Natural killer cell treated with Interleukin-12 subunit alpha and Interleukin-12 subunit beta and Interleukin-15 and Interleukin-18, amount 100 ng/mL, for 72 hours (primary cell): ENCODE measurements at places on chromosomes 2 and 18. TPM values are rescaled to one million over a fixed set of nuclear protein-coding genes. Genes with fewer than 3 reads are reported as not detected.
A peak's percentile ranks its signal among the peaks of the same experiment; 100 is the strongest.

Gene SLC30A3
- total RNA-seq = not detected

Gene CFAP210
- total RNA-seq = 0.12 TPM

Gene GAREM2
- total RNA-seq = 4.1 TPM

Gene KCNE4
- total RNA-seq = not detected

Gene ICA1L
- total RNA-seq = 9.7 TPM

- no peak for DNase-seq
- no peak overlapping the region for H3K27ac ChIP-seq
- H3K36me3 ChIP-seq = no peaks in the 10 kb centered on the region
- H3K27me3 ChIP-seq = no peaks in the 10 kb centered on the region
- H3K4me3 ChIP-seq = no peak overlapping the region
These were observed 142.7 kb upstream of the NRP2 start for GRCh38 chr2:205539603-205540002.

DNA sequence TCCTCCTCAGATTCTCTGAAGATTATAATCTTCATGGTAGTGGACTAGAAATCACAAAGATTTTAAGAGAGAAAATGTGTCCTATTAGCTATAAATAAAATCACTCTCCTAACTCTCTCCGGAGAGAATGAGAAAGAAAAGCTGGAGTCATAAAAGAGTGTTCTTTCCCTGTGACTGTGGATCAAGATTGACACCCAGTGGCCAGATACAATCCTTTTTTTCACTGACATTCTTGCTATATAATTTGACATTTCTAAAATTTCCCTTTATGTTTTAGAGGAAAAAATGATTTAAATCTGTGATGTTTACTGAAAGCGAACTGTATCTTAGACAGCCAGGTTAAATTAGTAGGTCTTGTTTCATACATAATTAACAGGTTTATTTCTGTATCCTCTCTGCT, 35.4 kb upstream of the LRP2 start:
- no peak for DNase-seq
- H3K27me3 ChIP-seq = peaks cover 30% of the 10 kb centered on the region
- no peak overlapping the region for H3K4me3 ChIP-seq
- H3K27ac ChIP-seq = no peak overlapping the region
- H3K4me1 ChIP-seq = no peaks in the 10 kb centered on the region

- peaks cover 21% of the 10 kb centered on the region for H3K4me1 ChIP-seq
- H3K27me3 ChIP-seq = no peaks in the 10 kb centered on the region
- peaks cover 7% of the 10 kb centered on the region for H3K36me3 ChIP-seq
- no peak for DNase-seq
- no peak overlapping the region for H3K4me3 ChIP-seq
These were observed 109.0 kb downstream of the SETBP1 start for GRCh38 chr18:44789710-44790109.

GRCh38 chr2:167697948-167698347, 549.4 kb downstream of the STK39 start:
- no peak overlapping the region for H3K4me3 ChIP-seq
- no peaks in the 10 kb centered on the region for H3K27me3 ChIP-seq
- H3K27ac ChIP-seq = no peak overlapping the region

DNA sequence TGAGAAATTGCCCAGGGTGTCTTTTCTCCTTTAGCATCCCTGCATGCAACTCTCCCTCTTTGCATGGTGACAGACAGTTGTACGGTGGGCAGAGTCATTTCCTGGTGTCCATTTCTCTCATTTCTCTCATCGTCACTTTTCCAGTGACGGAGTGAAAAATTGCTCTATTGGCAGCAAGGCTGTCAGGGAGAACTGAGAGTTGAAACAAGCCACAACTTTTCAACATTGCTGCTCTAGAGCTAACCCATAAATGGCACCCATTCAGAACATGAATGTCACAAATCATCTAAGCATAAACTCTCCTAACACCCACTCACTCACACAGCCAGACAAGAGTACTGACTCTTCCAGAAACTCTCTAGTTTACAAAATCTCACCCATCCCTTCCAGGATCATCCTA, 55.7 kb downstream of the ZC3H8 start:
- no peak for DNase-seq
- H3K27ac ChIP-seq = no peak overlapping the region
- H3K36me3 ChIP-seq = peaks cover 16% of the 10 kb centered on the region

GRCh38 chr2:205161156-205161839, 521.0 kb upstream of the NRP2 start:
- no peak for DNase-seq
- H3K4me1 ChIP-seq = no peaks in the 10 kb centered on the region
- no peaks in the 10 kb centered on the region for H3K27me3 ChIP-seq
- no peak overlapping the region for H3K27ac ChIP-seq
- H3K36me3 ChIP-seq = no peaks in the 10 kb centered on the region

GRCh38 chr2:608711-609110, 68.5 kb downstream of the TMEM18 start:
- H3K36me3 ChIP-seq = no peaks in the 10 kb centered on the region
- DNase-seq = no peak
- peaks cover under 1% of the 10 kb centered on the region for H3K4me1 ChIP-seq
- no peak overlapping the region for H3K4me3 ChIP-seq

DNA sequence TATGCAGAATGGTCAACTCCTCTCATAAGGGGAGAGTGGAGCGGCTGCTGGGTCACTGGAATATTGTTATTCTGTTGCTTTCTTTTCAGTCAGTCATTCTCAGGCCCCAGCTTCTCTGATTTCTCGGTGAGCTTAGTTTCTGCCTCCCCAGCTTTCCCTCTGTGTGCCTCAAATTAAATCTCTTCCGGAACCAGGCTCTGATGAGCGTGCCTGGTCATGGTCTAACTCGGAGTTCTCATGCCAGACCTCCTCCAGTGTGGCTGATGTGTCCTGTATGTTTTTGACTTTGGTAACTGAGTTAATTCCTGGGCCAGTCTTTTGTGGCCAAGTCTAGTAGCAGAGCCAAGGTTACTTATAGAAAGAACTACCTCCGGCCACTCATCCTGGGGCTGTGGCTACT, 4.9 kb upstream of the STK11IP start:
- no peak for DNase-seq
- no peaks in the 10 kb centered on the region for H3K36me3 ChIP-seq
- H3K4me3 ChIP-seq = no peak overlapping the region
- no peak overlapping the region for H3K27ac ChIP-seq

DNA sequence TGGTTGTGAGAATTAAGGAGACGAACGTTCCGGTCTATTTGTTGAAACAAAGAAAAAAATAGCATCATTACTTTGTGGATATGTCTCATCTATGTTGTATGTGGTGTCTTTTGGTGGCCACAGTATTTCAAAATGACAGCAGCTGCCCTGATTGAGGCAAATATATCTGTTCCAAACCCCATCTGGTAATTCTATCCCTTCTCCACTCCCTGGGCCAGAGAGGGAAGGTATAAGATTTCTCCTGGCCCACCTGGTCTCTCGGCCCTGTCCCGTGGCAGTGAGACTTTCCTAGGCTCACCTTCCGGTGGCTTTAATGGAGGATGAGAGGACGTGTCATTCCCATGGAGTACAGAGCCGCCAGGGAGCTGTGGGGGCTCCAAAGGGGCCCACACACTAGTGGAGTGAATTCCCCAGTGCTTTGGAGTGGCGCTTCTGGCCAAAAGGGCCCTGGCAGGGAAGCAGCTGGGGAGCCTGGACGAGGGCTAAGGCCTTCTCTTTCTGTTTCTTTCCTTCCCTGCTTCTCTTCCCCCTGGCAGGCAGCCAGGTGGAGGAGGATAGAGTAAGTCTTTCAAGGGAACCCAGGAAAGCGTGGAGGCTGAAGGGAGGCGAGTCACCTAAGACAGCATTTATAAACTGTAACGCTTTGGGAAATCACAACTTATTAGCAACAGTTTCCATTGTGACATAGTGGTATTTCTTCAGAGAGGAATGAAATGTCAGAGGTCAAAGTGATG, 5.6 kb downstream of the FOSL2 start:
- peaks cover 41% of the 10 kb centered on the region for H3K4me1 ChIP-seq
- no peak overlapping the region for H3K4me3 ChIP-seq
- H3K27ac ChIP-seq = no peak overlapping the region

GRCh38 chr2:223486751-223487150, 115.4 kb downstream of the SCG2 start:
- H3K27ac ChIP-seq = no peak overlapping the region
- H3K36me3 ChIP-seq = no peaks in the 10 kb centered on the region
- H3K4me1 ChIP-seq = no peaks in the 10 kb centered on the region
- no peak overlapping the region for H3K4me3 ChIP-seq
- no peak for DNase-seq

DNA sequence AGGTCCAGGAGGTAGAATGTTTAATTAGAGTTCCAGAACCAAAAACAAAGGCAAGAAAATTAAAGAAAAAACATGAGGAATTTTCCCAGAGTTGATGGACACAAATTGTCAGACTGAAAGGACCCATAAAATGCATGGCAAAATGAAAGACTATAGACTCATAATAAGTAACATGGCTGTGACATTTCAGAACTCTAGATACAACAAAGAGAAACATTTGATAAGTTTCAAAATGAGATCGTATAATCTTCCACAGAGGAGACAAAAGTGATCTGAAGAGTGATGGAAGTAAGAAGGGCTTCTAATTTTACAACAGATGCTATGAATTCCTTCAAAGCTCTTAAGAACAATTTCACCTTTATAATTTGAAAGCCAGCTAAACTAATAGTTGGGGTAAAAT, 20.4 kb downstream of the ORC4 start:
- no peak overlapping the region for H3K4me3 ChIP-seq
- H3K4me1 ChIP-seq = peaks cover 52% of the 10 kb centered on the region
- DNase-seq = no peak
- H3K27me3 ChIP-seq = no peaks in the 10 kb centered on the region
- H3K36me3 ChIP-seq = peaks cover 14% of the 10 kb centered on the region

GRCh38 chr2:99692785-99693184, 203.0 kb upstream of the REV1 start:
- H3K4me3 ChIP-seq = no peak overlapping the region
- DNase-seq = no peak
- no peaks in the 10 kb centered on the region for H3K4me1 ChIP-seq
- no peaks in the 10 kb centered on the region for H3K36me3 ChIP-seq

GRCh38 chr2:73822276-73822675, 6.5 kb upstream of the STAMBP start:
- H3K4me1 ChIP-seq = peaks cover 49% of the 10 kb centered on the region
- H3K27ac ChIP-seq = peak overlapping the region; percentile 83
- H3K27me3 ChIP-seq = peaks cover 6% of the 10 kb centered on the region
- DNase-seq = peak; percentile 69
- no peaks in the 10 kb centered on the region for H3K36me3 ChIP-seq
- H3K4me3 ChIP-seq = peak overlapping the region; percentile 80

DNA sequence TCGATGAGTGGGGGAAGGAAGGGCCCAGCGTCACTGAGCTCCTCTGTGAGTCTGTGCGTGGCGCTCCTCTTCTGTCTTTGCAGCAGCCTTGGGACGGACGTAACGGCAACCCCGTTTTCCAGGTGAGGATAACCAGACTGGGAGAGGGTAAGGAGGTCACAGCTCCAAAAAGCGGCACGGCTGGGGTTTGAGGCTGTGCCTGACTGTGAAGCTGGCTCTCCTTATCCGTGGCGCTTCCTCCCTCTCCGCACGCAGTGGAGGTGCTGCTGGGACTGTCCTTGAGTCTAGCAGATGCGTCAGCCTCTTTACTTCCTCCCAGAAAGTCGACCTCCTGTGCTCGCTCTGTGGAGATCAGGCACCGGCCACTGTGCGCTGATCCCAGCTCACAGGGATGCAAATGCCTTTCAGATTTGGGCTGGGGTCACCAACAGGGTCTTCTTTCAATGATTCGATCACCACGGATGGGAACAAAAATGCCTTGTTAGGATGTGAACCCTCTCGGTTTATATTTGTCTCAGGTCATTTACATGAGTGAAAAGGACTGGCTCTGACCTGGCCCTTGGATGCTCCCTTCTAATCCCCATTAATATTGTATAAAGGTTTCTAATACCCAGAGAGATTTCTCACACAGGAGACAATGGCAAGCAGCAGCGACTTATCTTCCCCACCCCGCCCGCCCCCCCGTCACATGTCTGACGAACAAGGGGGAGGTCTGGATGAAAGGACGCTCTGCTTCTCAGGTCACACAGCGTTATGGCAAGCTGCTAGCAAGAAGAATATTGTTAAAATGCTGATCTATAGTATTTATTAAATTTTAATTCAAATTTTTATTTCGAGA, 30.1 kb upstream of the E2F6 start:
- no peaks in the 10 kb centered on the region for H3K4me1 ChIP-seq
- no peak overlapping the region for H3K27ac ChIP-seq
- no peak overlapping the region for H3K4me3 ChIP-seq
- H3K36me3 ChIP-seq = no peaks in the 10 kb centered on the region
- H3K27me3 ChIP-seq = no peaks in the 10 kb centered on the region

- no peaks in the 10 kb centered on the region for H3K27me3 ChIP-seq
- peaks cover 12% of the 10 kb centered on the region for H3K4me1 ChIP-seq
- no peak overlapping the region for H3K4me3 ChIP-seq
- H3K36me3 ChIP-seq = no peaks in the 10 kb centered on the region
- H3K27ac ChIP-seq = no peak overlapping the region
These were observed 99.3 kb downstream of the GATA6 start for GRCh38 chr18:22268641-22269128.

DNA sequence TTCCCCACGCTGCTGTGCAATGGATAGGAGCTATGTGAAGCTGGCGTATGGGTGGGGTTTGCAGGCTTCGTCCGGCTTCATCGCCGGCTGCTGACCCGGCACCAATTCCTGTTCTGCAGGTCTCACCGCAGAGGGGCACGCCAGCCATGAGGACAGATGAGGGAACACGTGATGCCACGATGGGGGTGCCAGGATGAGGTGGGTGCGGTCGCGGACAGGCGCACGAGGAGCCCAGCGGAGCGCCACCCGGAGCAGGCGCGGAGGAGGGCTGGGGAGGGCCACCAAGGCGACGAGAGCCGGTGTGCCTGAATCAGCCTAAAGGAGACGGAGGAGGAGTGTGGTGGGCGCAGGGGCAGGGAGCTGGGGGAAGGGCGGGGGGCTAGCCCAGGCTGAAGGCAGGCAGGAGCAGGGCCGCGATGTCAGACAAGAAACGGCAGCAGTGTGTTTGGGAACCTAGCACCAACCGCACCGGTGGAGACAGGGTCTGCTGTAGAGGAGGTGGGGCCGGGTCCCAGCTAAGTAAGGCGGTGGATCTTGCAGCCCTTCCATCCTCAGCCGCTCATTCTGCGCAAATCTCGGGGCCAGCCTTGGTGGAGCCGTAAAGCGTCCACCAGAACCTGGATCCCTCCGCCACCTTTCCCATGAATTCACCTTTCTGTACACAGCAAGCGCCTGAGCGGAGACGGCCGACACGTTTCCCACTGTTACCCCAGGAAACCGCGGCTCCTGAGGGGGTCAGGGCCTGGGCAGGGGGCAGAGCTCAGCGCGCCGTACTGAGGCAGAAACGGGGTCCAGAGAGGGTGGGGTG, 17.0 kb upstream of the CD8A start:
- H3K36me3 ChIP-seq = no peaks in the 10 kb centered on the region
- H3K4me1 ChIP-seq = peaks cover 25% of the 10 kb centered on the region
- H3K27me3 ChIP-seq = peaks cover 17% of the 10 kb centered on the region
- peak overlapping the region; percentile 63 for H3K27ac ChIP-seq
- peak overlapping the region; percentile 87 for H3K4me3 ChIP-seq
- peak; percentile 65 for DNase-seq
